ENCODE measurements at places on chromosomes 7 and 10.

DNA sequence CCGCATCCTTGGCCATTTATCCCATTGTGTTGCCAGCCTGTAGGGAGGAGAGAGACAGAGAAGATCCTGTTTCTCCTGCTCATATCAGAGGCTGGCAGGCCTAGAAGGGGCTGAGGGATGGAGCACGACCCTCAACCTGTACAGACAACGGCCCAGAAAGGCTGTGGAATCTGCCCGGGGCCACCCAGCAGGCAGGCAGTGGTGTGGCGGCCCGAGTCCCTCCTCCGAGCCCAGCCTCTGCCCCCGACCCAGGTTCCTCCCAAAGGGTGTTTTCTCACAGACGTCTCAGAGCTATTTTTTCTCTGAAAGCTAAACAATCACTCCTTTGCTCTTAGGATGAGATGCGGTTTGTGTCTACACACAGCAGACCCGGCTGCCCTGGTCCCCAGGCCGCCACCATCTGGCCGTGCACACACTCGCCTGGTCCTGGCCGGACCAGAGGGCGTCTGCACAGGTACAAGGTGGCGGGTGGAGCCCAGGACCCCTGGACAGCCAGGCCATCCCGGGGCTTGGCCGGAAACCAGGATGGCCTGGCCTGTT is 69.3 kb downstream of the FOXL3 start:
- no peak for DNase-seq

DNA sequence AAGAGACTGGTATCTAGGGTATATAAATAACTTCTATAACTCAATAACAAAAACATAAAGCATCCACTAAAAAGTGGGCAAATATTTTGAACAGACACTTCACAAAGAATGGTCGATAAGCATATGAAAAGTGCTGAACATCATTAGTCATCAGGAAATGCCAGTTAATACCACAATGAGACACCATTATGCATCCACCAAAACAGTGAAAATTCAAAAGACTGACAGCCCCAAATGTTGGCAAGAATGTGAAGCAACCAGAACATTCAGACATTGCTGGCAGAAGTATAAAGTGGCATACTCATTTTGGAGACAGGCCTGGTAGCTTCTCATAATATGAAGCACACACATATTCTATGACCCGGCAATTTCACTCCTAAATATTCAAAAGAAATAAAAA is 26.5 kb upstream of the GSAP start:
- no peak for DNase-seq

- DNase-seq: no peak
Observed at GRCh38 chr7:107025449-107026103, 18.9 kb upstream of the PRKAR2B start.

GRCh38 chr10:48542471-48543181 is 62.2 kb downstream of the ARHGAP22 start:
- no peak for DNase-seq

GRCh38 chr10:131490991-131491594 is 179.6 kb upstream of the TCERG1L start:
- DNase-seq: no peak

All from stimulated activated CD8-positive, alpha-beta memory T cell treated with anti-CD3 and anti-CD28 coated beads, Interleukin-7, amount 100 ng/mL, for 4 hours (primary cell).